BJ (cell line): ENCODE measurements at places on chromosomes 1 and 21. TPM values are rescaled to one million over a fixed set of nuclear protein-coding genes. Genes with fewer than 3 reads are reported as not detected.

The TMEM234 gene
- polyA plus RNA-seq = 29.4 and 37.8 TPM in 2 replicates

The RBP7 gene
- 0.42 and 0.50 TPM in 2 replicates for polyA plus RNA-seq

The ZNF672 gene
- polyA plus RNA-seq = 13.9 and 17.1 TPM in 2 replicates

The TMEM269 gene
- polyA plus RNA-seq = not detected in 2 replicates

The SMG7 gene
- 26.1 and 30.7 TPM in 2 replicates for polyA plus RNA-seq

The COPA gene
- 267 and 304 TPM in 2 replicates for polyA plus RNA-seq

The LYSMD1 gene
- 8.5 and 10.2 TPM in 2 replicates for polyA plus RNA-seq

The PLA2G2E gene
- polyA plus RNA-seq = not detected in 2 replicates
